Nasal cavity respiratory epithelium epithelial cell of viscerocranial mucosa (primary cell): ENCODE measurements at places on chromosomes 2 and 18. TPM values are rescaled to one million over a fixed set of nuclear protein-coding genes. Genes with fewer than 3 reads are reported as not detected.

The ONECUT2 gene
- total RNA-seq = under 0.01 and 0.07 TPM in 2 replicates

The EVX2 gene
- total RNA-seq = not detected in 2 replicates

The TMEM178A gene
- 0.28 and 0.34 TPM in 2 replicates for total RNA-seq

The SPP2 gene
- total RNA-seq = not detected in 2 replicates

The SEMA4C gene
- total RNA-seq = 10.3 and 17.4 TPM in 2 replicates

The MRO gene
- total RNA-seq = not detected in 2 replicates

The ACVR1C gene
- 0.34 and 0.50 TPM in 2 replicates for total RNA-seq

The IL1R2 gene
- total RNA-seq = 1.7 TPM in 1 of 2 replicates, not detected in the other

The CCDC68 gene
- 2.4 and 8.5 TPM in 2 replicates for total RNA-seq

The MOCOS gene
- 37.3 and 63.1 TPM in 2 replicates for total RNA-seq

The LYPD6B gene
- 10.9 and 11.1 TPM in 2 replicates for total RNA-seq

The CHRND gene
- not detected in 2 replicates for total RNA-seq

The RAB27B gene
- total RNA-seq = 31.8 and 45.6 TPM in 2 replicates
